ENCODE measurements at places on chromosomes 13 and 19.
A peak's percentile ranks its signal among the peaks of the same experiment; 100 is the strongest.

DNA sequence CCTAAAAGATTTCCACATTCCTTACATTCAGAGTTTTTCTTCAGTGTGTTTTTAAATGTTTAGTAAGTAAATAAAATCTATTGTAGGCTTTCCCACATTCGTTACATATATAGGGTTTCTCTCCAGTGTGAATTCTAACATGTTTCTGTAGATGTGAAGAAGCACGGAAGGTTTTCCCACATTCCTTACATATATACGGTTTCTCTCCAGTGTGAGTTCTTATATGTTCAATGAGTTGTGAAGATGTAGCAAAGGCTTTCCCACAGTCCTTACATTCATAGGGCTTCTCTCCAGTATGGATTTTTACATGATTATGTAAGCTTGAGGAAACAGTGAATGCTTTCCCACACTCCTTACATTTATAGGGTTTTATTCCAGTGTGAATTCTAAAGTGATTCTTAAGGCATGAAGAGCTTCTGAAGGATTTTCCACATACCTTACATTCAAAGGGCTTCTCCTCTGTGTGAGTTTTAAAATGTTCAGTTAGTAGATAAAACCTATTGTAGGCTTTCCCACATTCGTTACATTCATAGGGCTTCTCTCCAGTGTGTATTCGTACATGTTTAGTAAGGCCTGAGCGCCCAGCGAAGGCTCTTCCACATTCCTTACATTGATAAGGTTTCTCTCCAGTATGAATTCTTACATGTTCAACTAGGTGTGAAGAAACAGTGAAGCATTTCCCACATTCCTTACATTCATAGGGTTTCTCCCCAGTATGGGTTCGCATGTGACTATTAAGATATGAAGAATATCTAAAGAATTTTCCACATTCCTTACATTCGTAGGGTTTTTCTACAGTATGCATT lies 18.2 kb downstream of the ZNF121 start:
- no peak for DNase-seq

GRCh38 chr19:34967551-34967950 lies 3.5 kb upstream of the ZNF792 start:
- no peak for DNase-seq

GRCh38 chr13:29749401-29750182 lies 100.8 kb downstream of the UBL3 start:
- DNase-seq = no peak

DNA sequence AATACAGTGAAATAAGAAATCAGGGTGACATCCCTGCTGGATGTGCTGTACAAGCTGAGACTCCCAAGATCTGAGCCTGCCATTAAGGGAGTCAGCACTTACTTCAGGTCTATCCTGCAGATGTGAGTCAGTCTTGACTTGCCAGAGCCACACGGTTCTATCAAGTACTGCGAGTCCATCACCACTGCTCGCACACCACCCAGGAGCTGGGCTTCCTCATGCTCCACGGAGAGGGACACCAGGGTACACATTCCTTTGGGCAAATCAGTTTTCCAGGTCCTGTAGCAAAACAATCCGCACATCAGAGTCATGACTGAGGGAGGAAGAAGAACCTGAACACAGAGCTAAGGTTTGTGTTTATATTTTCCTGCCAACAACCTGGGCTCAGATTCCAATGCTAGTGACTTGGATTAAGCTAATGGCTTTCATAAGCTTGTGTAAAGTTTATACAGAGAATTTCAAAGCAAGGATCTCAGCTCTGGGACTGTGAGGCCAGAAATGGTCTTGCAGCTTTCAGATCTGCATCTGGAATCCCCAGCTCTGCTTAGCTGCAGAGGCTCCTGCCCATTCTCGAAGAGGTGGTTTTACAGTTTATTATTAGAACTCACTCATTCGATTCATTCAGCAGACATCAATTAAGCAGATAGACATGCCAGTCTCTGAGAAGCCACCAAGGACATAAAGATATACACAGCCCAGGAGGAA lies 90.6 kb downstream of the KL start:
- no peak for DNase-seq

DNA sequence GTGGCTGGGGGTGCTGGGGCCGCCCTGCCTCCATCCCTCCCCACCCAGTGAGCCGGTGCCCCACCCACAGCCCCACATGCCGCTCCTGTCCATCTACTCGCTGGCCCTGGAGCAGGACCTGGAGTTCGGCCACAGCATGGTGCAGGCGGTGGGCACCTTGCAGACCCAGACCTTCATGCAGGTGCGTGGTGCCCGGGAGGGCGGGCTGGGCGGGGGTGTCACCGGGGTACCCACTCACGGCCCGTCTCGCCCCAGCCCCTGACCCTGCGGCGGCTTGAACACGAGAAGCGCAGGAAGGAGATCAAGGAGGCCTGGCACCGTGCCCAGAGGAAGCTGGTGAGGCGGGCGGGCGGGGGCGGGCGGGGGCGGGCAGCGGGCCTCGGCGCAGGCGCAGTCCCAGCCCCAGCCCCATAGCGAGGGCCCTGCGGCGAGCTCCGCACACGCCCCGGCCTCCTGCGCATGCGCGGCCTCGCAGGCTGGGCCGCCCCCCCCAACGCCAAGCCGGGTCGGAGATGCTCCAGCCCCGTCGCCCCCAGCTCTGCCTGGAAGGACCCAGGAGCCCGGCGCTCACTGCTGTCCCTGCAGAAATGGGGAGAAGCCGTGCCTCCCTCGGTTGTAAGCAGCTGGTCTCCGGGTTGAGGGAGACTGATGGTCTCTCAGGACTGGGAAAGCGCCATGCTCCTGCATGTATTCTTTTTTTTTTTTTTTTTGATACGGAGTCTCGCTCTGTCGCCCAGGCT lies 7.7 kb downstream of the ARHGAP45 start:
- peak; percentile 87 for DNase-seq

GRCh38 chr13:19519049-19519448 lies 42.3 kb downstream of the TPTE2 start:
- no peak for DNase-seq

DNA sequence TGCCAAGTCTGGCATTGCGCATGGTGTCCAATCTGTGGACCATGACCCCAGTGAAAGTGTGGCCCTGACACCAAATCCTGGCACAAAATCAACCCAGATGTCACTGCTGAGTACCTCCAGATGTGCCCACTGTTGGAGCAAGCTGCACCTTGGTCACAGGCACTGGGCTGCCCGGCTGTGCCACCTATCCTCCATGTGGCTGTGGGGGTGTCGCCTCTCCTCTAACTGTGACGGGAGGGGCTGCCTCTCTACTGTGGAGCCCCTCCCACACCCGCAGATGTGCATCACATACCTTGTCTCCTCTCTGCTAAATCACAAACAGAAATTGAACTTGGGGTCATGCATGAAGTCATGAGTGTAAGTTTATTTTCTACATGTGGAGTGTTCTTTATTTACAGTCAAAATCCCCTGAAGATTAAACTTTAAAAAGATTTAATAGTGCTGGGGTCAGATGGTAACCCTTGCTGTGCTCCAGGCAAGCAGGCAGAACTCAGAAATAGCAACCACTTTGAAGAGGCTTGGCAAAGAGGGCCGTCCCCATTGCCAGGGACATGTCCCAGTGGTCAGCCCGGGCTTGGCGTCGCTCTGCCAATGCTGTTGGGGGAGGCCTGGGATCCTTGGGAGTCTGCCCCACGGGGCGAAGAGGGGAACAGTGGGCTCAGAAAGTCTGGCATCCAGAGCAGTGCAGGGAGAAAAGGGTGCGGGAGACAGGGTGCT lies 46.4 kb upstream of the ZNF536 start:
- no peak for DNase-seq

GRCh38 chr19:46115396-46116106 lies 8.9 kb downstream of the IGFL3 start:
- no peak for DNase-seq

DNA sequence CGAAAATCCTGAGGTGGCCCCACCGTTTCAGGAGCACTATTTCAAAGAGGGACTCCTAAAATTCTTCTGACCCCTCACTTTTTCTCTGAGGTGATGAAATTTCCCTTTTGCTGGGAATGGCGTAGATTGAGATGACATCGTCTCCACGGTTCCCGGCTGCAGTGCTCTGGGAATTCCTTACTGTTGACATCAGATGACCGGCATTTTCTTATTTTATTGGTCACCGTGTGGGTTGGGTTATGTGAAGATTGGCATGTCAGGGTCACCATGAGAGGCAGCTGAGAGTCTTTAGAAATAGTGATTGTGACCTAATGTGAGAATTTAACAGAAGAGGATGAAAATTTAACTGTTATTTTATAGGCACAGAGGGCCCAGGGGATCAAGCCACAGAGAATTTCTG lies 356.7 kb downstream of the FGF9 start:
- no peak for DNase-seq
